ENCODE measurements at places on chromosomes 2 and 18. TPM values are rescaled to one million over a fixed set of nuclear protein-coding genes. Genes with fewer than 3 reads are reported as not detected.

The TXNDC2 gene
- polyA plus RNA-seq = not detected

The SNED1 gene
- polyA plus RNA-seq = 0.69 TPM

The PCGF1 gene
- 22.8 TPM for polyA plus RNA-seq

DNA sequence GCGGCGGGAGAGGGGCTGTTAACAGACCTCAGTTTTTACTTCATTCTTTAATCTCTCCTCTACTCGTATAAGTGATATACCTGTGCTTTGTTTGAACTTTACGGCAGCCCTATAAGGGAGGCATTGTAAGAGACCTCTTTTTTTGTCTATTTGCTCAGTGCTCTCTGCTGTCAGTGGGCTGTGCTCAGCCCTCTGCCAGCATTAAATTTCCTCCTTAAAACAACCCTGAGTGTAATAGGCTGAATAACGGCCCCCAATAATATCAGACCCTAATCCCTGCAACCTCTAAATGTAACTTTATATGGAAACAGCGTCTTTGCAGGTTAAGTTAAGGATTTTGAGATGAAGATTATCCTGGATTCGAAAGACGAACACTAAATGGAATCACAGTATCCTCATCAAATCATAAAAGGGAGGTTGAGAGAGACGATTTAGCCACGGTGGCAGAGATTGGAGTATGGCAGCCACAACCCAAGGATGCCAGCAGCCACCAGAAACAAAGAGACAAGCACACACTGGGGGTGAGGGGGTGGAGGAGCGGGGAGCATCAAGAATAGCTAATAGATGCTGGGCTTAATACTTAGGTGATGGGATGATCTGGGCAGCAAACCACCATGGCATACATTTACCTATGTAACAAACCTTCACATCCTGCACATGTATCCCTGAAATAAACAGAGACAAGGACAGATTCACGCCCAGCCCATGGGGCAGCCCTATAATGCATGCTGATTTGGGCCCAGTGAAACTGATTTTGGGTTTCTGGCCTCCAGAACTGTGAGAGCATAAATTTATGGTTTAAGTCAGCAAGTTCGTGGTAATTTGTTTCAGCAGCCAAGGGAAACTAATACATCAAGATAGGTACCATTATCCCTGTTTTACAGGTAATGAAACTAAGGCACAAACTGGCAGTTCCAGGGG is 894 bp upstream of the FARSB start:
- DNase-seq = no peak

GRCh38 chr2:58271826-58272225 is 30.7 kb upstream of the FANCL start:
- DNase-seq = no peak

Data from sigmoid colon (tissue), 7 donors.